ENCODE measurements at places on chromosomes 7 and 10. TPM values are rescaled to one million over a fixed set of nuclear protein-coding genes. Genes with fewer than 3 reads are reported as not detected.

The ZPBP gene
- not detected for total RNA-seq

The IL6 gene
- total RNA-seq, result 5.7 TPM

The BMPER gene
- 2.7 TPM for total RNA-seq

The MMRN2 gene
- 243 TPM for total RNA-seq

The HOXA2 gene
- total RNA-seq, result 0.24 TPM

The MICALL2 gene
- 64.9 TPM for total RNA-seq

The UCN3 gene
- total RNA-seq, result not detected

The ANKRD61 gene
- total RNA-seq, result not detected

The ADARB2 gene
- total RNA-seq, result 0.39 TPM

- DNase-seq, result no peak
Observed at GRCh38 chr7:68971634-68972340, 626.5 kb upstream of the AUTS2 start.

GRCh38 chr7:47185170-47185569 is 396.7 kb downstream of the TNS3 start:
- DNase-seq, result no peak

DNA sequence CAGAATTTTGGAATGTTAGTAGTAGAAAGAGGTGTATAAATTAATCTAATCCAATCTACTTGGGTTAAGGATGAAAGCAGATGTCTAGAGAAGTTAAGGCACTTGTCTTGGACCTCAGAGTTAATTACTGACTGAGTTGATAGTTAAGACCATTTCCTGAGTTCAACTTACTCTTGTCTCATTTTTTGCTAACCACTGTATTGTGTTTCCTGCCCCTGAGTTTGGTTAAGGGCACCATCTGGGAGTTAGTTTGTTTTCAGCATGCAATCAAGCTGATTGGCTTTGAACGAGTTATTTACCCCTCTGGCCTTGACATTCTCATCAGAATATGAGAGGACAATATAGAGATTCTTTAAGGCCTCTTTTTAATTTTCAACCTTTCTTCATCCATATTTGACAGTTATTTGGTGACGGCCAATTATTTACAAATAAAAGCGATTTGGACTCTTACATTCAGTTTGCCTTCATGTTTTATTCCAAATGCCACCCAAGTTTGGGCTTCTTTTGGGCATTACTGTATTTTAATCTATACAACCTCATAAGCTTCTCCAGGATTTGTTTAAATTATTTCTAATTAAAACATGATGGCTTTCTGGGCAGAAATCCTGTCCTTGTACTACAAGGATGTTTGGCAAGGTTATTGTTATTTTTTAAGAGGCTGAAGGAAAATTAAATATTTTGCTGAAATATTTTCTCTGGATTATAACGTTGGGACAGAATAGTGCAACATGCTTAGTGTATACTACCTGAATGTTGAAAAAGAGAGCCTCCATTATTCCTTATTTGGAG is 225.0 kb downstream of the CACNB2 start:
- DNase-seq, result no peak

DNA sequence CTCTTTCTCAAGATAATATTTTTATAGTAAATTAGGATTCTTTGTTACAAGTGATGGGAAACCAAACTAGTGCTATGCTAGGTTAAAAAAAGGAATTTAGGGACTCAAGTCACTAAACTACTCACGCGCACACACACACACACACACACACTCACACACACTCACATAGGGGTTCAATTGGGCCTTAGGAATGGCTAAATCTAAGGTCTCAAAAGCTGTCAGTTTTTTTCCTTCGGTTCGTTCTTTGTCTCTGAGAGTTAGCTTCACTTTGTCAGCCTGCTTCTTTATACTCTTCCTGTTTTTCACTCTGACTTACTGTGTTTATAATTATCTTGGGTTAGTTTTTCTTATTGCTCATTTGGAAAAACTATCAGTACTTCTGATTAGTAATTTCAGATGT is 138.9 kb downstream of the ADK start:
- DNase-seq, result no peak

- DNase-seq, result no peak
Observed at GRCh38 chr10:14384116-14384730, 53.5 kb upstream of the FRMD4A start.

GRCh38 chr7:117220836-117221235 is 102.0 kb downstream of the WNT2 start:
- no peak for DNase-seq

GRCh38 chr7:122896509-122896908 is 10.2 kb upstream of the CADPS2 start:
- no peak for DNase-seq

GRCh38 chr7:128849804-128850490 is 12.7 kb upstream of the ATP6V1F start:
- DNase-seq, result no peak

- DNase-seq, result no peak
Observed at GRCh38 chr7:38274927-38275620, 1.6 kb upstream of the TARP start.

DNA sequence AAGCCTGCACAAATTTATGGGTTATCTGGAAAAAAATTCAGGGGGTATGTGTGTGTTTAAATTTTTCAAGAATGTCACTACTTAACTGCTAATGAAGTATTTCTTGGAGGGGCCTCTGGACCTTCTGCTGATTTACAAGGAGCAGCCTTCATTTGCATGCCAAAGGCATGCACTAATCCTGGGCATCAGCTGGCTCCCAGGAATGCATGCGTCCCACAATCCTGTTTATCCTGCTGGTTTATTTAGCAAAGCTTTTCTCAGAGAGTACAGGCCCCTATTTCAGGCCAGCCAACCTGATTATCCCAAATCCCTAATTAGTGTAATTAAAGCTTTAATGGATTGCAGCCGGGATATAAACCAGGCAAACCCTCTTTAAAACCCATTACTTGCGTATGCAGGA is 170.4 kb downstream of the TAX1BP1 start:
- no peak for DNase-seq

GRCh38 chr7:101947899-101948298 is 130.5 kb downstream of the CUX1 start:
- no peak for DNase-seq

- no peak for DNase-seq
Observed at GRCh38 chr10:17028798-17029197, 100.8 kb downstream of the CUBN start.

DNA sequence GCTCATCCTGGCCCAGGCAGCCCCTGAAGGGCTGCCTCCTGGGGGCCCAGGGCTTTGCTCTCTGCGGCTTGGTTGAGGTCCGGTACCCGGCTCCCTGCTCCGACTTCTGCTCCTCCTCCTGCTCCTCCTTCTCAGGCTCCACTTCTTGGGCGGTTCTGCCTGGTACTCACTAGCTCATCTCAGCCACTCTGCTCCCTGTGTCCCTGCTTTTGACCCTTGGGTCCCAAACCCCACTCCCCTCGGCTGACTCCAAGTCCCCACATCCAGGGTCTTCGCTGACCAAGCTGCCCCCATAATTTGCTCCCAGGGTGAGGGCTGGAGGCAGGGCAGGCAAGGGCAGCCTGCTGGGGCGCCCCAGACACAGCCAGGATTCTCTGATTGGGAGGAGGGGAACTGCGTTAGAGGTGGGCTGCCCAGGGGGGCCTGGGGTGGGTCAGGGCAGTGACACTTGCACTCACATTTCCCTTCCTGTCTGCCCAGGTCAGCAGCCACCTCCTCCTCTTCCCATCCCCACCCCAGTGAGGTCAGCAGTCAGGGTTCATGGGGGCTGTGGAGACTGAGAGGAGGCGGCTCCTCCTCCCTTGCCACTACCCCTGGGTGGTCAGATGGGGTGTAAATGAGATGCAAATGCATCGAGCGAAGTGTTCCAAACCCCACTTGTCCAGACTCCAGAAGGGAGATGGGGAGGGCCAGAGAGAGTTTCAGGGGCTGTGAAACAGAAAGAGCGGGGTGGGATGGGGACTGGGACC is 2.2 kb downstream of the SMARCD3 start:
- no peak for DNase-seq

DNA sequence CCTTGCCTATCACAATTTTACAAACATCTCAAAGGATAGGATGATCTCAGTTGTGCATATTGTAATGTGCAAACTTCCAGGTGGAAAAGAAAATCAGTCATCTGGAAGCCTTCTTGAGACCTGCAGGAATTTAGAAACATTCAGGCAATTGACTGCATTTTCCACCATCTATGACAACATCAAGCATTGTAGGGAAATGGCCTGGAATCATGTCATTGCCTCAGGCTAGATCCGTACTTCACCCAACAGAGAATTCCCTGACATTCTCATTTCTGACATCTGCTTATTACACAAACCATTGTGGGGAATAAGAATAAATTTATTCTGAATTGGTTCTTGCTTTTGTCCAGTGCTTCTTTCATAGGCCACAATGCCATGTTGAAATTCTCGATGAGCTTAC is 124.9 kb upstream of the NPVF start:
- no peak for DNase-seq

DNA sequence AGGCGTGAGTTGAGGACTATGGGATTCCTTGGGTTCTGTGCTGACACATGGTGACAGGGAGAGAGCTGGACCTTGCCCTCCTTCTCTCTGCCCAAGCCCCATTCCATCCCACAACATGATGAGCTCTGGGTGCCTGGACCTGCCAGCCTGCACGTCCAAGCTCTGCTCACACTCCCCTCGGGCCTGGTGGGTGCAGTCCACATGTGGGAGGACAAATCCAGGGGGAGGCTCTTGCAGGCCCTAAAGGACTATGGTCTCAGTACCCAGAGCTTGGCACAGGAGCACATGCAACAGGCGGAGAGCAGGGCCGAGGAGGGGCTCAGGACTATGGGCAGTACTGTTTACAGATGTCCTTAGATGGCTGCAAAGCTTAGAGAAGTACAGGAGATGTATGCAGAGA is 91.4 kb downstream of the CLEC2L start:
- DNase-seq, result no peak

DNA sequence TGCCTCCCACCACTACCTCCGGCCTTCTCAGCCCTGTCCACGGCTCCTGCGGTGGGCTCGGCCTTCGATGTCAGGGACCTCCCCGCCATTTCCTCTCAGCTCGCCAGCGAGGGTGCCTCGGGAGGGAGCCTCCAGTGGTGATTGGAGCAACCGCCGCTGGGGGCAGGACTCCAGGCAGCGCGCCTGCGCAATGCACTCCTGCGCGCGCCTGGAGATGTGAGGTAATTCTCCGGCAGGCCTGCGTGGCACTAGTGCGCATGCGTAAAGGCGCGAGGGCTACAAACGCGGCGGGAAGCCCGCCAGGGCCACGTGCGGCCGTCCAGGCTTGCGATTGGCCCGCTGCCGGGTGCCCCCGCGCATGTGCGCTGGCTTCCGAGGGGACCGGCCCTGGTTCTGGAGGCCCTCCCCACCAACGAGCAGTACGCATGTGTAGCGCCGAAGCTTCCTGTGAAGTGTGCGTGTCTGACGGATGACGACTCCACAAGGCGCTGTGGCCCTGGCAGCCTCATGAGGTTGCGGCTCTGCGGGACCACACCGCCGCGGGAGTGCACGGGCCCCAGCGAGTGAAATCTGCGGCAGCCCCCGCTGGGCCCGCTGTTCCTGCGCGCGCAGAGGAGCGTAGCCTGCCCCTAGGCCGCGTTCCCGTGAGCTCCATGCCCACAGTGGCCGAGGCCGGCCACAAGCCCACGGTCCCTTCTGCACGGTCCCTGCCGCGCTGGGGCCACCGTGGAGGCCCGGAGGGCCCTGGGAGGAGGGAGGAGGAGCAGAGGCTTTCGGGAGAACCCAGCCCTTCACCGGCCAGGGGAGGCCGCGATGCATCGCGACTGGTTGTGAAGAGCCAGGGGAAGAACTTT is at the start of gene SYCE1:
TSS of gene SYCE1 (minus strand) at position 143 of the 854 bp plus-strand sequence. CDS start at position 89, 54 bp downstream.
- DNase-seq, result no peak

DNA sequence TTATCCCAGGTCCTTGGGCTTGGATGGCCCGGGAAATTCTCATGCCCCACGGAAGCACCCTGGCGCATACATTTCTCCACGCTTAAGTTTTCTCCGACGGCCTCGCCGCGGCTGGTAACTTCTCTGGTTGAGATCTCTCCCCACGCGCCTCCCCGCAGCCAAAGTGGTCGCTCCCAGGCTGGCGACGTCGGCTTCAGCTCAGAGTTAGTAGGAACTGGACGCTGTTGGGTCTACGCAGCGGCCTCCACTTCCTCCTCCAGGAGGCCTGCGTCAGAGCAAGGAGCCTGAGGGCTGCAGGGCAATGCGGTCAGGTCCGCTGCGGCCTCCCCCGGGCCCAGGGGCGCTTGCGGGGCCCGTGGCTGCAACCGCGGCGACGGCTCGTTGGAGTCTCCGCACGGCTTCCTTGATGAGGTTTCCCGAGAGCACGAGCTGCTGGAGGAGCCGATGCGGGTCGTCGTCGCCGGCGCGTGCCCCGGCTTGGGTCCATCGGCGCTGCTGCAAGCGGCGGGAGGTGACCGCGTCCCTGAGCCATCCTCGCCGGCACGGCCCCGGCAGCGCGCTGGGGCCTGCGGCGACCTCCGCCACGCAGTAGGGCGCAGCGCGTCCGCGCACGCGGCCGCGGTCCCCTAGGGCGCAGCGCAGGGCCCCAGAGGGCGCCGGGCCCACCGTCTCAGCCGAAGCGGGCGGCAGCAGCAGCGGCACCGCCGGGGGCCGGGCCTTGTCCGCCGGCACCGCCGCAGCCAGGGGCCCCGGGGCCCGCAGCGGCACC is 744 bp downstream of the FRAT2 start:
- DNase-seq, result no peak

- no peak for DNase-seq
Observed at GRCh38 chr10:75208181-75208580, 2.4 kb upstream of the VDAC2 start.

- DNase-seq, result no peak
Observed at GRCh38 chr7:90706072-90706716, 110.1 kb downstream of the CDK14 start.

GRCh38 chr7:158695726-158696452 is 8.7 kb downstream of the NCAPG2 start:
- DNase-seq, result peak; percentile 64

DNA sequence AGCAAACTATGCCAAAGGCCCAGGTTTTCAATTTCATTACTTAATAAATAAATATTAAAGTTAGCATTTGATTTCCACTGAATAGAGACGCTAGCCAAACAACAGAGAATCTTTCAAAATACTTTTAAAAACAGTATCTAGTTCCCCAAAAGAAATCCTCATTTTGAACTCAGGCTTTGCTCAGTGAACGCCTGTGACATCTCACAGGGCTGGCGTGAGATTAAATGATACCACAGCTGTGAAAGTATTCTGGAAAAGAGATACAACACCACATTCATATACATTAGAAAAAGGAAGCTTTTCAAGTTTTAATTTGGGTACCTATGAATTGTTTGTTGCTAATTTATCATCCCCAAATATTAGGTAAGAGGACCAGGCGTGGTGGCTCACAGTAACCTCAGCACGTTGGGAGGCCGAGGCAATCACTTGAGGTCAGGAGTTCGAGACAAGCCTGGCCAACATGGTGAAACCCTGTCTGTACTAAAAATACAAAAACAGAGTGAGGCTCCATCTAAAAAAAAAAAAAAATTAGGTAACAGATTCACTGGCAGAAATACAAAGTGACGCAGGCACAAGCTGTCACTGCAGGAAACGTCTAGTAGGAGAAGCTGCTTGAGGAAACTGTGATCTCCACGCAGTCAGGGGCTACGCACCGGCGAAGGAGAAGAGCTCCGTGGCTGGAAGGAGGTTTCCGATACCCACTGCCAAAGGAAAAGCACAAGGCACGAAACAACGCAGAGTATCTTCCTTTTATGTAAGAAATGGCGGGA is 50.0 kb downstream of the AMZ1 start:
- no peak for DNase-seq

GRCh38 chr10:12418725-12419261 is 69.4 kb downstream of the CAMK1D start:
- DNase-seq, result no peak

- no peak for DNase-seq
Observed at GRCh38 chr10:75876710-75877109, 445.3 kb downstream of the LRMDA start.

Data from glomerular endothelial cell (primary cell).